Activated CD4-positive, alpha-beta T cell treated with anti-CD3 and anti-CD28 coated beads for 36 hours (primary cell): ENCODE measurements at places on chromosomes 13 and 19.

DNA sequence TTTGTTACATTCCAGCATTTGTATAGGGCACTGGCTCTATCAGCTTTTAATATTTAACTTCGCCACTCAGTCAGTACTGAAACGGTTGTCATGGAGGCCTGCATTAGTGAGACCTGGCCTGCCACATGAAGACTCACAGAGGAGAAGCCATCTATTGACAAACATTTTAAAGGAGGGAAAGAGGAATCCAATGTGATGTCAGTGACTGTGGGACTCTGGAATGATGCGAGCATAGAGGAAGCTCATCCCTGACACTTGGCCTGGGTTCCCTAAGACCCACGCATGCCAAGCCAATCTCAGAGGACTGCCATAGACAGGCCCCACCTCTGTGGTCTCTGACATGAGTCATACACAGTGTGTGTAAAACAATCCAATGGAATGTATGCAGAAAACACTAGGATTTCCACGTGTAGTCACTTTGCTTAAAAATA lies 7.9 kb upstream of the DPY19L3 start:
- DNase-seq: no peak

GRCh38 chr13:29977476-29978120 lies 127.2 kb upstream of the UBL3 start:
- DNase-seq: no peak

DNA sequence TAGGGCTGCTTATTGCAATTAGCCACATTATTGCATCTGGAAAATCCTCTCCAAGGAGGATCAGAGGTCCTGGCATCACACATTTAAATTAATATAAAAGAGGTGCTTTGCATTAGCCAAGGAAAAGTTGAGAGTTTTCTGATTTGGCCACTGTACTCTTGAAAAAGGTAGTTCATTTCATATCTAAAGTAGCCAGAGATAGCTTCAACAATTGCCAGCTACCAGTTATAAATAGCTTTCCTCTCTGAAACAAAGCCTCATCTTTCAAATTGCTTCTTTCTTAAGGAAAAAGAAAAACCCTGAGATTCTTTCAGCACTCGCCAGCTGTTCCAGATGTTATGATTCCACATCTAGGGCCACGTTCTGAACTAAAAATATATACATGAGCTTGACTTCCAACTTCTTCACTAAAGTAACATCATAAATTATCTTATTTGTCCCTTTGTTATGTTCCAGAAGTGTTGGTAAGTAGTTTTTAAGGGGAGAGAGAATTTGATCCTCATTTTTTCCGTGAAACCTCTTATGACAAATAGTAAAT lies 69.6 kb downstream of the ERCC5 start:
- no peak for DNase-seq

DNA sequence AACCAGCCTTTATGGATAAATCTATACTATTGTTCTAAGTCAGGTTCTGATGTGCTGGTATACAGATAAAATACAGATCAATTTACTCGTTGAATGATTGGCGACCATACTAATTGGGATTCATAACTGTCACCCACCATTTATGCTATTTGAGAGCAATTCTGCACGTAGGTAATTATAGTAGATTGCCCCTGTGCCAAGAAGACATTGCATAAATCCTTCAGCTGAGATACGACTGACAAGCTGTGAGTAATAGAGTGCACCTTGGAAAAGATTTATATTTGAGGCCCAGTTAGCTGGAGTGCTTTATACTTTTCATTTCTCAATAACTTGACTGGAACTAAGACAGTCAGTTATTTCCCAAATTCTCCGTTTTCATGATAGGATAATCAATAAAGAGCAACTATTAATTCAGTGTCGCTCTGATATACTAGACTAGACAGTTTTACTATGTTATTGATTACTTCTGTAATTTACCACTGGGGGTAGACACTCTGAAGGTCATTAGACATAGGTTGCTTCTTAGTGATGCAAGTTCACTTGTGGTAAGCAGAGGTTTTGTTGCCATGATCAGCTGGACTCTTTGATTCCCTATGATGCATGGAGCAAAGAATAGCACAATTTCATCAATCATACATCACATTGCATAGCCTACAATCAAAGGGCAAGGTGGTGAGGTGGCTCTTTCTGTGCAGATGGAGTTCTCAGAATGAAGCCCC lies 536.3 kb downstream of the GPC6 start:
- DNase-seq: no peak

DNA sequence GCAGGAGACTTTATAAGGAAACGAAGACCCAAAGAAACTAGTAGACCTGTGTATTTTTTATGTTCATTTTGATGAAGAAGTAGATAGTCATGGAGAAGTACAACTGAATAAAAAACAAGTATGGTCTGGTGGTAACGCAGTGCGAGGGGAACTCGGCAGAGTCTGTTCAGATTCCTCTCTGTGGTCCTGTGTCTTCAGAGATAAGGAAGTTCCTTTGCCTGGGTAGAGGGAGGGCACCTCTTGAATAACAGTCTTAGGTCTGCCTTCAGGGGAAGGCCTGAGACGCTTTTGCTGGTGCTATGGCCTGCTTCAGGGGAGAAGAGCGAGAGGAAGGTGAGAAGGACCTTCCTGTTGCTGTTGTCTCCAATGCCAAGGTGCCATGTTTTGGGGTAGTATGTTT lies 25.9 kb upstream of the SLC46A3 start:
- no peak for DNase-seq

GRCh38 chr19:15790096-15790495 lies 2.6 kb downstream of the OR10H5 start:
- DNase-seq: no peak

- DNase-seq: peak; percentile 78
Measured at GRCh38 chr19:1624458-1624857, 19.2 kb upstream of the UQCR11 start.

DNA sequence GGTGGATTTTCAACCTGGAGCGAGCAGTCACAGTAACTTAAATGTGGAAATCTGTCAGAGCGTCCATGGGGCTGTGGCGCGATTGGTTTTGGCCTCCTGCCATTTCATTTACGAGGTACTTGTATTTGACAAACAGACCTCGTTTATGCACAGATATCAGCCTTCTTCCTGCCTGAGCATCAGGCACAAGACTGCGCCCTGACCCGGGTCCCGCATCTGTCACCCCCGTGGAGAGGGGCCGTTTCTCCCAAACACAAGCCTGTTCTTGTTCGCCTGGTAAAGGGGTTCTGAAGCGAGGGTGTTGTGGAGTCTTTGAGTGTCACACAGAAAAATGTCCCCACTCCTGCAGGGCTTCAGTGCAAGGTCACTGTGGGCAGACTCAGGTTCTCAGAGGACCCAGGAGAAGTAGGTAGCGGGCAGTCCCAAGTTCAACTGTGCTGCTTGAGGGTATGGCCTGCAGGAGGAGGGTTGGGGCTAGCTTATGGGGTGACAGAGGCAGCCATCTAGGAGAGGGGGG lies 202.3 kb downstream of the URI1 start:
- no peak for DNase-seq

DNA sequence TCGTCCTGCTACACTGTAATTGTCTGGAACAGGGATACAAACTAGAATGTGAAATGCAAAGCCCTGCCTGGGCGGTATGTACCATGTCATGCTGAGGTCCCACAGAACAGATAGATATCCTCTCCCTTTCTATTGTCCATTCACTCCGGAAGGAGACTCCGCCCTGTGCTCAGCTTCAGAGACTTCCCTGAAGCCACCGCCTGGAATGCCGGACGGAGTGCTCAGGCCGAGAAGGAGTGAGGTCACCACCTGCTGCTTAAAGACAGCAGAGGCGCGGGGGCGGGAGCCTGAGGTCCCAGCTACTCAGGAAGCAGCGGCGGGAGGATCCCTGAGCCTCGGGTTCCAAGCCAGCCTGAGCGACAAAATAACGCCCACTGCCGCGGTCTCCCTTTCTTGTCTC lies 890 bp upstream of the ZNF611 start:
- peak; percentile 39 for DNase-seq

- DNase-seq: no peak
Measured at GRCh38 chr13:29227576-29227975, 367.9 kb downstream of the SLC7A1 start.

DNA sequence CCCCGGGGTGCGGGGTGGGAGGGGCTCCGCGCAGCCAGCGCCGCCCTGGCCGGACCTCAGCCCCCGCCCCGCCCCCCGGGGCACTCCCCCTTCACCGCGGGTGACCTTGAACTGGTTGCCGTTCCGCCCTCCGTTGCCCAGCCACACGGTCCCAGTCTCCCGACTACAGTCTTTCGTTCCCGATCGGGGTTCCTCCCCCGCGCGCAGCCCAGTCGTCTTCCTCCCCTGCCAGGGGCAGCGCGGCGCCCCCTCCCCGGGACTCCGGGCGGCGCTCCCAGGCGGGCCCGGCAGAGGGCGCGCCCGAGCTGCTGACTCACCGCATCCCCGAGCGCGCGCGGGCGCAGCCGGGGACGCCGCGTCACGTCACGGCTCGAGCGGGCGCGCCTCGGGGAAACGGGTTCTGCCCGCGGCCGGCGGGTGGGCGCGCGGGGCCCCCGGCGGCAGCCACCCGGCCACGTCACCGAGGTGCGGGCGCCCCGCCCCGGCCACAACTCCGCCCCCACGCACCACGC lies 459 bp downstream of the MIDN start:
- DNase-seq: peak; percentile 90

- no peak for DNase-seq
Measured at GRCh38 chr13:112341976-112342735, 34.0 kb upstream of the SPACA7 start.

DNA sequence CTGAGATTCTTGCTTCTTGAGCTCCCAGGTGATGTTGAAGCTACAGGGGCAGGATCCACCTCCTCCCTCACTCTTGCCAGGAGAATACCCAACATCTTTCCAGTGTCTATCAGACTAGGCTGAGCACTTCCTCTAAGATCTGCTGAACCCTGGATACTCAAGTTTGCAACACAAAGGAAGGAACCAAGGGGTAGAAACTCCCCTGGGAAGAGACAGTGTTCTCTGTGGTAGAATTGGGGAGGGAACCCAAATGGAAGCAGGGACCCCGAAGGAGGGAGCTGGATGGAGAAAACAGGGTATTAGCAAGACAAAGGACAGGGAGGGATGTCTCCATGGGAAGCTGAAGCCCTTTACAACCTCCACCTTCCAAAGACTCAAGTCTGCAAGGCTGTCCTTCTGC lies 117.6 kb downstream of the DNAJC15 start:
- no peak for DNase-seq

DNA sequence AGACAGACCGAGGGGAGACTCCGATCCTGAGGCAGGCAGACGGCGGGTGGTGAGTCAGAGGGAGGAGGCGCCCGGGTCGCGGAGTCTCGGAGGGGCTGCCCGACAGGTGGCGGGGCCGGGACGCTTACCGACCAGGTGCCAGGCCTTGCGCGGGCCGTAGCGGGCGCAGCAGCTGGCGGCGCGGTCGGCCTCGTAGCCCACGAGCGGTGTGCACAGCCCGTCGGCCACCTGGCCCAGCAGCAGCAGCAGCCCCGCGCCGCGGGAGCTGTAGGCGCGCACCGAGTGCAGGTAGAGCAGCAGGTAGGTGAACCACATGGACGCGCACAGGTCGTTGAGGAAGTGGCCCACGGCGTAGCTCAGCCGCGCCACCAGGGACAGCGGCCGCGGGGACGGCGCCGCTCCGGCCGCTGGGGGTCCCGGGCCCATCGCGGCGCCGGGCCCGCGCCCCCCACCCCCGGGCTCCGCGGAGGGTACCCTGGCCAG lies 367 bp downstream of the MFSD12 start:
- peak; percentile 85 for DNase-seq

- DNase-seq: no peak
Measured at GRCh38 chr19:1264801-1265614, 4.1 kb upstream of the CIRBP start.

GRCh38 chr13:30789166-30789862 lies 54.0 kb downstream of the ALOX5AP start:
- no peak for DNase-seq
